ENCODE measurements at places on chromosomes 16 and 17.

GRCh38 chr17:74484066-74484465 lies 17.6 kb downstream of the CD300A start:
- DNase-seq: no peak

- peak; percentile 84 for DNase-seq
Observed at GRCh38 chr17:42276609-42277341, 584 bp upstream of the STAT5B start.

DNA sequence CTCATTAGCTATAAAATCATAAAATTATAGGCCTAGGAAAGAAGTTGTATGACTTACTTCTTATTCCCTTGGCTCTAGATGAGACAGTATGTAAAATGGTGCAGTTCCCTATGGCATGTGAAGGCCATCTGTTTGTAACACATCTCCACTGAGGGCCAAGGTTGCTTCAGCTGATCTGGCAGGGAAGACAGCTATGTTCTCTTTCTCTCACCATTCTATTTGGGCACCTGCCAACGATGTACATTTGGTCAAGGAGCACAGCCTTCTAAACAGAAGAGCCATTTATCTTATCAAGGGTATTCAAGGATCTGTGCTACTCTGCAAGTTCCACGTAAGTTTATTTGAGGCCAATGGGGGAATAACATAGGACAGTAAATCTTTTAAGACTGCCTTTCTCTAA lies 129.8 kb upstream of the TOM1L1 start:
- DNase-seq: no peak

- peak; percentile 97 for DNase-seq
Observed at GRCh38 chr16:73047221-73047535, 750 bp downstream of the ZFHX3 start.

- peak; percentile 13 for DNase-seq
Observed at GRCh38 chr16:55035029-55035428, 104.4 kb downstream of the IRX5 start.

- DNase-seq: no peak
Observed at GRCh38 chr16:25270577-25270976, 12.9 kb upstream of the ZKSCAN2 start.

- DNase-seq: no peak
Observed at GRCh38 chr17:45060382-45060796, 728 bp upstream of the NMT1 start.

DNA sequence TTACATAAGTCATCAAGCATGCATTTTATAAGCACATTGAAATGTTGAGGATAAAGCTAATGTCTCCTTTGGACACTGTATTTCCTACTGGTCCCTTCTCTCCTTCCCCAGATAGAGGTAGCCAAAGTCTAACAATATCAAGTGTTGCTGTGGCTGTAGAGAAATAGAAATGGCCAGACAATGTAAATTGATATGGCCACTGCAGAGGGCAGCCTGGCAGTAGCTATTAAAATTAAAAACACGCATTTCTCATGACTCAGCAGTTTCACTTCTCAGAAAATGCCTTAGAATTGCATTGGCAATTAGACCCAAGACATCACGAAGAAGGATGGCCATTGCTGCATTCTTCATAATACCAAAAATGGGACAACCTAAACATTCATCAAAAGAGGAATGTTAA lies 46.8 kb upstream of the MRTFB start:
- DNase-seq: no peak

DNA sequence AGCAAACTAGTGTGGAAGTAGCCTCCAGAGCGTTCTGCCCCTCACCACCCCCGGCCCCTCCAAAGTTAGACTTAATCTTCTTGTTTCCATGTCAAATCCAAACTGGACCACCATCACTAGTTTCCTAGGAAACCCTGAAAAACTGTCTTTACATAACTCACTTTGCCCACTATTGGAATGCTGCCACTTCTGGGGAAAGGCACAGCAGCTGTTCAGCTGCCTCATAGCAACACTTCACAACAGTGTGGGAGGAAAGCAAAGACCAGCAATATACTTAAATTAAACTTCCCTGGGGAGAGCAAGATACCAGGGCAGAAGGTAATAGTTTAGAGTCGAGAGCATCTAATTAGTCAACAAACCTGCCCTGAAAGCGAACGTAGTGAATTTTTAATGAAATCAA lies 452.2 kb downstream of the KCNJ2 start:
- peak; percentile 5 for DNase-seq

DNA sequence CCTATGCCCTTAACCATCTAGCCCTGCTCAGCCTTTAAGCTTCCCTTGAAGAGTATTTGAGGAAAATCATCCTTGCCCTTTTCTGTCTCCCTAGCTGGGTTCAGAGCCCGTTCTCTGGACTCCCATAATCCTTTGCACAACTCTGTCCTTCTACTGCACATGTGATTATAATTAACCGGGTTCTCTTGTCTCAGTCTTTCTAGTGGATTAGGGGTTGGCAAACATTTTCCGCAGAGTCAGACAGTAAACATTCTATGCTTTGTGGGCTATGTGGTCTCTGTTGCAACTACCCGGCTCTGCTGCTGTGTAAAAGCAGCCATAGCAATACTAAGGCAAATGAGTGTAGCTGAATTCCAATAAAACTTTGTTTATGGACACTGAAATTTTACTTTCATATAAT lies 80.0 kb downstream of the CDRT15 start:
- DNase-seq: peak; percentile 11

DNA sequence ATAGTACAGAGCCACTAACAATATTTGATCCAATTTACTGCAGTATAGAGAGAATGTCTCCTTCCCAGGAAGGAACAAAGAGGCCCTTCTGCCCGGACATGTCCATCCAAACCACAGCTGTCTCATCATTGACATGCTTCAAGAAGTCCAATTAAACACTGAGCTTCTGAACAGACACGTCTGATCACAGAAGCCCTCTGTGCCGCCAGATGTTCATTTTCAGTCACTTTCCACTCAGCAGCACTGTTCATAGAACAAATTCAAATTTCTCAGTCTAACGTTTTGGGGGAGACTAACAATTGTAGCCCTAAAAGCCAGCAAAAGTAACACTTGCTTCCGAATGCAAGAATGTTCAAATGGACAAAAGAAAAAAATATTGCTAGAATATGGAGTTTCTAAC lies 15.3 kb downstream of the ZC3H7A start:
- no peak for DNase-seq

DNA sequence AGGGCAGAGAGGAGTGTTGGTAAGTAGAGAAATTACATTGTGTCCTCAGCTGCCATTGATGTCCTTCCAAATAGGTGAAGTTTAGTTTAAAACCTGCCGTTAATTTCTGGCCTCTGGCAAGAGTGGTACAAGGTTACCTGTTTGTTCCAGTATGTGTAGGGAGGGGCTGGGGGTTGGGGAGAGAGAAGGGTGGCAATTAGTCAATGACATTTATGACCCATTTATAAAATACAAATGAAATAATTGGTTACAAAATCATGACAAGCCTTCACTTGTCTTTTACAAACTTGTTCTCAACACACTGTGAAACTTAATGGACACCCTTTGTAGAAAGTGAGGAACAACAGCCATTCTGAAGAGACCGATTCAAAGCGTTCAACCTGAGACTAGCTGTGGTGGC lies 281.0 kb downstream of the FTO start:
- no peak for DNase-seq

DNA sequence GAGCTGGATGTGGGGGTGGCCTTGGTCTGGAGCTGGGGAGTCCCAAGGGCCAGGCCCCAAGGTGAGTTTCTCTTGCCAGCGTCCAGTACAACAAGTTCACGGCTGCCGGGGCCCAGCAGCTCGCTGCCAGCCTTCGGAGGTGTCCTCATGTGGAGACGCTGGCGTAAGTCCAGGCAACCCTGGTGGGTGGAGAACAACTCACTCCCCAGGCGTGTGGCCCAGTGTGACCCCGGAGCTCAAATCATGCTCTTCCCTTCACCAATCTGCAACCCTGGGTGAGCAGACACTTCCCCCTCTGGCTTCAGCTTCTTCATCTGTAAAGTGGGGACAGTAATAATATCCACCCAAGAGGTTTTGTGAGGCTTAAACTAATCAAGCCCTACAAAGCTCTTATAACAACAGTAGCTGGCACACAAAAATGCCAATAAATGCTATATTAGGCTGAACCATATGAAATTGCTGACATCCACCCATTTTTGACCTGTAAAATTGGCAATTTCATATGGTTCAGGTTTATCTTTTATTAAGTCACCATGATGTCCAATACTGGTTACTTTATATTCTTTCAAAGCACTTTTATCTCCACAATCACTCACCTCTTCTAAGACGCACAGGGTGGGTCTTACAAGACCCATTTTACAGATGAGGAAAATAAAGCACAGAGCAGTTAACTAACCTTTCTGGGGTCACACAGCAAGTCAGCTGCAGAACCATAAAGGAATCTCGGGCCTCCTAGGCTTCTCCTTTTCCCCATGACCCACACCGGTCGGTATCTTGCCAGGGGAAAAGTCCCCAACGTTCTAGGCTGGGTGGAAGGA lies 19.7 kb downstream of the DEXI start:
- DNase-seq: peak; percentile 59

GRCh38 chr17:81890447-81891302 lies 711 bp downstream of the ALYREF start:
- DNase-seq: no peak

GRCh38 chr17:41474863-41475262 lies 6.1 kb downstream of the KRT35 start:
- DNase-seq: no peak

GRCh38 chr17:83007504-83008185 lies 71.8 kb upstream of the METRNL start:
- no peak for DNase-seq

- DNase-seq: no peak
Observed at GRCh38 chr16:58507963-58508670, 7.2 kb upstream of the SETD6 start.

- peak; percentile 20 for DNase-seq
Observed at GRCh38 chr17:38341035-38341721, 2.6 kb downstream of the GPR179 start.

DNA sequence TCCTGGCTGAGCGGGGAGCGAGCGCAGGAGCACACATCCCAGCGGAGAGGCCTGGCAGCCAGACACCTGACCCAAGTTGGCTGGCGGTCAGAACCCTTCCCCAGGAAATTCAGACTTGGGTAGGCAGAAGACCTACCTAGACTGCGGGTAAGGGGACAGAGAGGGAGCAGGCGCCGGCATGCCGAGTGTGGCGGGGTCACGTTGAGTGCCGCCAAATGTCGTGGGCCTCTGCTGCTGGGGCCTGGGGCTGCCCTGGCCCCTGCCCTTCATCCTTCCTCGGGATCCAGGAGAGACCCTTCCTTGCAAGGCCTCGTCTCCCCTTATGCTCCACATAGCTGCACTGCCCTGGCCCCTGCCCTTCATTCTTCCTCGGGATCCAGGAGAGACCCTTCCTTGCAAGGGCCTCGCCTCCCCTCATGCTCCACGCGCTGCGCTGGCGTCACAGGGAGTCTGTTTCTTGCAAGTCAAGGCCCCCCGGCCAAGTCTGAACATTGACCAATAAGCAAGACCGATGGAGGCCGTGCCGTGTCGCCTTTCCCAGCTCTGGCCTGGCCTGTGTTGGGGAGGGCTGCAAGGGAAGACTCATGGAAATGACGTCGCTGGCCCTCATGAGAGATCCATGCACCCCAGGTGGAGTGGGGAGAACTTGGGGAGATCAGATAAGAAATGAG lies 47.8 kb downstream of the MGAT5B start:
- DNase-seq: no peak

DNA sequence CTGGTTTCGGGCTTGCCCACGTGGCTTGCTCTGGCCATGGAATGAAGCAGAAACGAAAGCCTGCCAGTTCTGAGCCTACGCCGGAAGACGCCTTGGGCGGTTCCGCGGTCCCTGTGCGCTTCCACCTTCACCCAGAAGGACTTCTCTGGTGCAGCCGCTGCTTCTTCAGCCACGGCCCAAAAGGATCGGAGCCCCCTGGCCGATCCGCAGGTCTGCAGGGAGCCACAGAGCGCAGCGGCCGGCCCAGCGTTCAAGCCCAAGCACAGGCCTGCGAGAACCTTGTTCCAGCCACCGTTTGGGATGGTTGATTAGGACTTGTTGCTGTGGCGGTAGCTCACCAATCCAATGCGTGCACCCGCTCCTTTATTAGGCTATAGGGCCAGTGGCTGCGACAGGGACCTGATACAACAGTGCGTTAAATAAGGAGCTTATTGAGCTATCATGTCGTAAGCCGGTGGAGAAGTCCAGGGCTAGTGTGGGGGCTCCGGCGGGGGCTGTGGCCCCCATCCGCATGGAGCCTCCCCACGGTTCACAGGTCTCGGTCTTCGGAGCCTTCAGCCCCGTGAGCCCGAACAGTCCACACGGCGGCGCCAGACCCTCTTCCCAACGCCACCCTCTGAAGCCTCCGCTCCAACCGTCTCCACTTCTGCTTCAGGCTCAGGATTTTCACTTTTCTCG lies 10.2 kb upstream of the MPP2 start:
- DNase-seq: no peak
